Non-pigmented ciliary epithelial cell (primary cell): ENCODE measurements at places on chromosomes 13 and 19.
A peak's percentile ranks its signal among the peaks of the same experiment; 100 is the strongest.

GRCh38 chr13:40558656-40559055 lies 107.8 kb downstream of the FOXO1 start:
- DNase-seq: no peak

DNA sequence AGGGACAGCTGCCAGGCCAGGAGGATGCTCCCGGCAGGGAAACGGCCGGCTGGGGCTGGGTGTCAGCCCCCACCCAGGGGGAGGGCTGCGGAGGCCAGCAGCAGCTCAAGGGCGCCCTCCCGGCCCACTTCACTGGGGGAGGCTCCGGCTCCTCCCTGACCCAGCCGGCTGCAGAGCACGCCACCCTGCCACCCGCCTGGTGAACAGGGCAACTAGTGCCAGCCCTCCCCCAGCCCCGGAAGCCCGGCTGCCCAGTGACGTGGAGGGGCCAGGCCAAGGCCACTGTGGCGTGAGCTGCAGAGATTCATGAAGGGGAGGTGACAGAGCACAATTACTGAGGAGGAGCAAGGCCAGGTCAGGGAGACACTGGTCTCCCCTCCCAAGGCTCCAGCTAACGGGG lies 14.7 kb downstream of the REXO1 start:
- no peak for DNase-seq

DNA sequence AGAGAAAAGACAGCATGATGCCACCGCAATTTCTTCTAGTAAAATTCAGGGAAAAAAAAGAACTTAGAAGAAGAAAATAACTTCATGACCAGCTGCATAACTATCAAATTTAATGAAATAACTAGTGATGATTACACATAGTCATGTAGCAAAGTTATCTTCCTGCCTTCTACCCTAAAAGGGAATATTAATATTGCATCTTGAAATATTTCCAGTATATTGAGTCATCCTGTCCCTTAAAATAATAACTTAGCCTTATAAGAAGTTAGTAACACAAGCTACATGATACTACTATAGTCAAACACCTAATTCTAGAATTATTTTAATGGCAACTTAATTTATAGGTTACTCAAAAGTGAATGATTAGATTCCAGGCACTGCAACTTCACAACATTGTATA lies 289.2 kb downstream of the KLF12 start:
- DNase-seq: no peak

GRCh38 chr19:2777952-2778683 lies 5.0 kb downstream of the SGTA start:
- DNase-seq: no peak

GRCh38 chr19:17074634-17075034 lies 618 bp downstream of the HAUS8 start:
- no peak for DNase-seq

GRCh38 chr19:42628411-42629140 lies 33.9 kb upstream of the CEACAM8 start:
- DNase-seq: no peak

- DNase-seq: no peak
Observed at GRCh38 chr13:85298387-85298924, 500.8 kb downstream of the SLITRK6 start.

- no peak for DNase-seq
Observed at GRCh38 chr13:29718694-29719093, 123.2 kb upstream of the SLC7A1 start.

DNA sequence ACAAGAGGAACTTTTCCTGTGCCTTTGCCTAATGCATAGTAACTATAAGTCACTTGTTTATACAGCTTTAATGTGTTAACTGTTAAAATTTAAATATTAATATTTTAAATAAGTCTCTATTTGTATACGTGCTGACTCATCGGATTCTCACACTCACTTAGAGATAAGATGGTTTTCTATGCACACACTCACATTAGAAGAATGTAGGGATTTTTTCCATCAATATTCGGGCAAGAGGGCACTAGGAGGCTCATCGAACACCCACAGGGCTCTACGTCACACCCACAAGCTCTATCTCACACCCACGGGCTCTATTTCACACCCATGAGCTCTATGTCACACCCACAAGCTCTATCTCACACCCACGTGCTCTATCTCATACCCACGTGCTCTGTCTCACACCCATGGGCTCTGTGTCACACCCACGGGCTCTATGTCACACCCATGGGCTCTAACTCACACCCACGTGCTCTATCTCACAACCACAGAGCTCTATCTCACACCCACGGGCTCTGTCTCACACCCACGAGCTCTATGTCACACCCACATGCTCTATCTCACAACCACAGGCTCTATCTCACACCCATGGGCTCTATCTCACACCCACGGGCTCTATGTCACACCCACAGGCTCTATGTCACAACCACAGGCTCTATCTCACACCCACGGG lies 73.4 kb downstream of the COL4A2 start:
- peak; percentile 83 for DNase-seq

GRCh38 chr19:3556423-3556977 lies 886 bp downstream of the MFSD12 start:
- DNase-seq: no peak

- no peak for DNase-seq
Observed at GRCh38 chr13:109738298-109738746, 48.1 kb downstream of the IRS2 start.

DNA sequence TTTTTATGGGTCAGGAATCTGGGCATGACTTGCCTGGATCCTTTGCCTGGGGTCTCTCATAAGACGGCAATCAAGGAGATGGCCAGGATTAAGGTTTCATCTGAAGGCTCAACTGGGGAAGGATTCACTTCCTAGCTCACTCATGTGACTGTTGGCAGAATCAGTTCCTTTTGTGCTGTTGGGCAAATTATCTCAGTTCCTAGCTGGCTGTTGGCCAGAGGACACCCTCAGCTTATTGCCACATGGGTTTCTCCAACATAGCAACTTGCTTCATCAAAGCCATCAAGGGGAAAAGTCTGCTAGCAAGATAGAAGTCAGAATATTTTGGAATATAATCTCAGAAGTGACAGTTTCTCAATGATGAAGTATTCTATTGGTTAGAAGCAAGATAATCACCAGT lies 12.2 kb upstream of the EVI5L start:
- DNase-seq: no peak

GRCh38 chr19:30719999-30720345 lies 347.8 kb downstream of the ZNF536 start:
- DNase-seq: no peak

- no peak for DNase-seq
Observed at GRCh38 chr13:90719461-90719860, 628.0 kb upstream of the MIR17HG start.

GRCh38 chr13:102589301-102589822 lies 7.4 kb upstream of the TPP2 start:
- DNase-seq: no peak

GRCh38 chr19:2014731-2015607 lies 545 bp downstream of the BTBD2 start:
- no peak for DNase-seq

DNA sequence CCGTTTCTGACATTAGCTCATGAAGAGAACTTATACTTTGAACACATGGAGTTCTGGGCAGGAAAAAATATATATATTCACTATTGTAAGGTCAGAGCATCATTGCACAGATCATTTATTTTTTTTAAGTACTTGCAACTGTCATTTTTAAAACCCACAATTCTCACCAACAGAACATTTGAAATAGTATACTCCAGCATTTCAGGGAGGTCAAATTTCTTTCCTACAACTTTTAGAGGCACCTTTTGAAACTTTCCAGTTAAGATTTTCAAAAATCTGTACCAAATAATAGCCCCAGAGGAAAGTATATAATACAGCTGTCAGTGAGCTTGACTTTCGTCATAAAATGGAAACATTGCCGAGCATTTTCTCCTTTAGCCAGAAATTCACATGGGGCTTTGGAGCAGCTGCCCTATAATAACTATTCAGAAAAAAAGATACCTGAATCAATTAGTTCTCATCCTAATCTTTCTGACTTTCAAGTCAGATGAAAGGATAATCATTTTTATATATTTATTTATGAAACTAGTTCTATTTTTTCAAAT lies 10.9 kb downstream of the KCTD12 start:
- no peak for DNase-seq

- no peak for DNase-seq
Observed at GRCh38 chr13:94673851-94674250, 38.5 kb downstream of the SOX21 start.

GRCh38 chr13:99819967-99820366 lies 151.6 kb downstream of the ZIC5 start:
- no peak for DNase-seq

DNA sequence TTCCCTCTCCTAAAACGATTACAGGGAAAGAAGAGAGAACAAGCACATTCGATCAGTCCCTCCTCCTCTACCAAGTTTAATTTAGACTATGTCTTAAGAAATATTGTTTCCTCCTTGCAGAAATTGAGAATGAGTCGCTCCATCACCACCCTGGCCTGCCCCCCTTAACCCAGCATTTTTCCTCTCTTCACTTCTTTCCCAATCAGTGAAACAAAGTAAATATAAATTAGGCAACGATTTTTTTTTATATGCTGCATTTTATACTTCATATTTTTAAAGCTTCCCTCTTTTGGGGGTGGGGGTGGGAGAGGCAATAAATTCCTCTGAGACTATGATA lies 300.0 kb downstream of the SPRY2 start:
- DNase-seq: no peak

DNA sequence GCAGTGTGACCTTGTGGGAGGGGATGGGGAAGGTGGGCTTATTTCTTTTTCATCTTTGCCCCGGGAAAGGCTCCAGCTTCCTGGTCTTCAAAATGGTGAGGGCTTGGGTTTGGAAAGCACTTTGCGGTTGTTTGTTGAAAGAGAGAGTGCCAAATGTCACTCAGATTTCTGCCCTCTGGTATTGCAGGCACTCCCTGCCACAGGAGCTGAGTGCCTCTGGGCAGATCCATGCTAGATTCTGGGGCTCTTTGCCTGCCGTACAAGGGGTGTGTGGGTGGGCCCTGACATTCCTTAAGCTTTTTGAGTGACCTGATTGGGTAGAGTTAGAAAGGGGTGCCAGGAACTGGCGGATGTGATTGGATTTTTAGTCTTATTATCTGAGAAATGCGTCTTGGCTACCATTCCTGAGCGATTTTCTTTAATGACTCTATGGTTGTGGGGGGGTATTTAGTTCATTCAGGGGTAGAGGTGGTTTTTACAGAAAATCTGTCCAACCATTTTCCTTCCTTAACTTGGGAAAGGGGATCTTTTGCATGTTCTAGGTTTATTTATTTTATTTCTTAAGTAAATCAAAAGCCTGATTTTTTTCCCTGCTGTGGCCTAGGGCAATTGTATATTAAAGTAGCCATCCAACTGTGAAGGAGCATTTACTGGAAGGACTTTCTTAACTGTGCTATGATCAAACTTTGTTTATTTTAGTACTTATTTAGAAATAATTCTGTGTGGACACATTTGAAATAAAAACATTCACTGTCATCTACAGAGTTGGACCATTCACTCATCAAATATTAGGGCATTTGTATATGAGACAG lies 3.2 kb downstream of the ARHGAP35 start:
- DNase-seq: no peak

GRCh38 chr19:28394725-28395124 lies 818.2 kb downstream of the UQCRFS1 start:
- DNase-seq: no peak

DNA sequence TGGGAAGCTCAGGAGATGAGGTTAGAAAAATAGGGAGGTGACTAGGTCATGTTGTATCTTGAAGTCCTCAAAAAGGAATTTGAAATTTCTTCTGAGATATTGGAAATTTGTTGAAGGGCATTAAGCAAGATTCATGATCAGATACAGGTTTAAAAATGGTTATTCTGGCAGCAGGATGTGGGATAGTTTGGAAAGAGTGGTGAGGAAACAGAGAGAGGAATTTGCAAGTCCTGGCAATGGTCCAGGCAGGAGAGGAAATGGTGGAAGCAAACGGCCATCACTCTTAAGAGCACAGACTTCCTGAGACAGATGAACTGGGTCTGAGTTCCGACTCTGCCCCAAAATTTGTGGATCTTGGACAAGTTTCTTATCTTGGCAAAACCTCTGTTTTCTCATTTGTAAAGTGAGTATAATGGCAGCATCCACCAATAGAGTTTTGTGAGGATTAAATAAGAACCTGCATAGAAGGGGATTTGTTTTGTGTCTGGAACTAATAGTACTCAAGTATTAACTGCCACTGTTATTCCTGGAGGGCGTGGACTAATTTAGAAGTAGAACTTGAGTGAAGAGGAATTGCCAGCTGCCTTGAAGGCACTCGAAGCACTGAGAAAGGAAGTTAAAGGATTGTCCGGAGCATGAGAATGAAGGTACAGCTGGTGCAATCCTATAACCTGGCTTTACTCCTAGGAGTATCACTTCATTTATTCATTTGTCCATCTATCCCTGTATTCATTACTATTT lies 99.6 kb downstream of the CCNA1 start:
- DNase-seq: no peak

DNA sequence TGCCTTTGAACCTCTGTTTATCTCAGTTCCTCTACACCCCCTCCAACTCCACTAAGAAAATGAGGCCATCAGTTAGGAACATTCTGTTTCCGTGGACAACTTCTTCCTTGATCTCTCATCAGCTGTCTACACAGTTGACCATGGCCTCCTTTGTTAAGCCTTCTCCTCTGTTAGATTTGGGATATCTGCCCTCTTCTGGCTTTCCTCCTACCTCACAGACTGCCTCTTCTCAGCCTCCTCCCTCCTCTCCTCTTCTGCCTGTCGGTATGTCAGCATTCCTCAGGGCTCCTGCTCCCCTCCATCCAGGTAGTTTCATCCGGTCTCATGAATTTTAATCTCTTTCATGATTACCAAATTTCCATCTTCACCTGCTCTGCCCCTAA lies 454.9 kb downstream of the FOXO1 start:
- DNase-seq: no peak

- no peak for DNase-seq
Observed at GRCh38 chr13:32720026-32720425, 133.8 kb downstream of the PDS5B start.

GRCh38 chr19:51501594-51502263 lies at the start of gene SIGLEC12:
Gene SIGLEC12 (minus strand): TSS chr19:51501800. CDS start chr19:51501733, 67 bp downstream.
- no peak for DNase-seq

DNA sequence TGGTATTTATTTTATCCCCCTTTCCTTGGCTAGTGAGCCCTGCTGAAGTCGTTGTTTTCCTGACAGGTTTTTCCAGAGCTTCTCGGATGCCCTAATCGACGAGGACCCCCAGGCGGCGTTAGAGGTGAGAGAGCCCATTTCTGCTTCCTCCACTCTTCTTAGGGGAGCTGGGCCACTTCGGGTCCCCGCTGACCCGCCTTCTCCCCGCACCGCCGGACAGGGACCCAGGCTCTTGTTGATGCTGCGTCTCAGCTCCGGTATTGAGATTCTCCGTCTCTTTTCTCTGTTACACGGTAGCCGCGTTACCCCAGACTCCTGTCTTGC lies 306 bp downstream of the SUGT1 start:
- no peak for DNase-seq

DNA sequence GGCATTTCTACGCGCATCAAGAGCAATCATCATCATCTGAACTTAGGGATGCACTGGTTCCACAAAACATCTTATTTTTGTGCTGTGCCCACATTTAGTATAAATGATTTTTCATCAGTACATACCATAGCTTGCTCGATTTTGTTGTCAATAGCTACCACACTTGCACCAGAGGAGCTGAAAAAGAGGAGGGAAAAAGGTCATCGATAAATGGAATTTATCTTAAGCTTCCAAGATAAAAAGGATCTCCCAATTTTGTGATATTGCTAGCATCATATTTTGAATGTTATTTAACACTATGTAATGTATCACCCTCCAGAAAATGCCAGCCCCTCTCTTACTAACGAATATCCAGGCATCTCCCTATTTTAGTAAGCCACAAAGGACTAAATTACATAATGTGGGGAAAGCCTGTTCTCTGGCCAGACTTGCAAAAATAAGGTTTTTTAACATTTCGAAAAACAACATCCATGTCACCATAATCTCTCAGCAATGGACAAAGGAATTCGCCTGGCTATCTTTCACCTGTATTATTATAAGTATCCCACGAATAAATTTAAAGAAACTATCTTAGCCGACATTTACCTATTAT lies 62.4 kb downstream of the SERP2 start:
- DNase-seq: no peak
